Central memory CD4-positive, alpha-beta T cell (primary cell): ENCODE measurements at places on chromosomes 3 and 15.

DNA sequence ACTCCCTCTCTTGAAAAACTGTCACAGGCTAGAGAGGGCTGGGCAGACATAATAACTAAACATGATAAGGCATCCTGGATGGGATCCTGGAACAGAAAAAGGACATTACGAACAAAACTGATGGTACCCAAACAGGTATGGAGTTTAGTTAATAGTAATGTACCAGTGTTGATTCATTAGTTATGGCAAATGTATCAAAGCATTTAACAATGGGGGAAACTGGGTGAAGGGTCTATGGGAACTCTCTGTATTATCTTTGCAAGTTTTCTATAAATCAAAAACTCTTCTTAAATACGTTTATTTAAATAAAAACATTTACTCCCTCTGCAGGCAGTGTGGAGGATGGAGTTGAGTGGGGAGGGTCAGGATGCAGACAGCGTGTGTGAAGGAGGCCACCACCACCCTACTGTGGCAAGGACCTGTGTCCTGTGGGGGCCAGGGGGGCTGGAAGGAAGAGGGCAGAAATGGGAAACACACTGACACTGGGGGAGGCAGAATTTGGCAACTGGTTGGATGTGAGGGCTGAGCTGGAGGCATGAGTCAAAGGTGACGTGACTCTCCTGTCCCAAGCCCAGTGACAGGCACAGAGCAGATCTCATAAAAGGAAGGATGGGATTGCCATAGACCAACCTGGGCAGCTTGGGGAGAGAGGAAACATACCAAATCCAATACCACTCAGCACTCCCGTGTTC is 59.6 kb upstream of the ITGA11 start:
- DNase-seq, result no peak

- no peak for DNase-seq
Observed at GRCh38 chr15:91291673-91292072, 191.6 kb downstream of the SV2B start.

DNA sequence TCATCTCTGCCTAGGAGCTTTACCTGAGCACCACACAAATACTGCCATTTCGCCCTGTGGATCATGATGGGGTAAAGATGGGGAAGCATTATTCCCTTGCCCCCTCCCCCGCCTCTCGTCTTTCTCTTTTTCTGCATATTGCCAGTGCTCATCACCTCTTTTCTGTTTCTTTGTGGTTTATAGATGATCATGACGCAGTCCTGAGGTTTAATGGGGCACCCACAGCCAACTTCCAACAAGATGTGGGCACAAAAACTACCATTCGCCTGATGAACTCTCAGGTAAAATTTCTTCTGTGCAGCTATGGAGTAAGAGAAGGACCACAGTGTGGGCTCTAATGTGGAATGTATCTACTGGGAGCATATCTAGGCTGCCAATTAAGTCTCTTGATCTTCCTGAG is 88.2 kb downstream of the RPL39L start:
- no peak for DNase-seq

DNA sequence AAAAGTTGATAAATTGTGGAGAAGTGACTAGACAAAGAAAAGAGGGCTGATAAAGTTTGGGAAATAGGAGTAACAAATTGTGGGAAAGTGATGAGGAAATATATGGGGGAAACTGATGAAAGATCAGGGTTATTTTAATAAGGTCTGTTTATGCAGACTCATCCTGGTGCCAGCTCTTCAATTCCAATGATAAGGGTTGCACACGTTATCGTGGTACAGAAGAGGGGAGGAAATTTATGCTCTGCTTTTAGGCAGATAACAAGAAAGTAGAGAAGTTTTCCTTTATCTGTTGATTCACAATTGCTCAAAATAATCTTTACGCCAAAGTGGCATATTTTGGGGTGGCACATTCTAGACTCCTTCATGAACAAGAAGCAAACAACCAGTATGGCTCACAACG is 32.1 kb upstream of the LIPC start:
- DNase-seq, result no peak

- DNase-seq, result no peak
Observed at GRCh38 chr3:120855665-120856437, 52.2 kb upstream of the STXBP5L start.

DNA sequence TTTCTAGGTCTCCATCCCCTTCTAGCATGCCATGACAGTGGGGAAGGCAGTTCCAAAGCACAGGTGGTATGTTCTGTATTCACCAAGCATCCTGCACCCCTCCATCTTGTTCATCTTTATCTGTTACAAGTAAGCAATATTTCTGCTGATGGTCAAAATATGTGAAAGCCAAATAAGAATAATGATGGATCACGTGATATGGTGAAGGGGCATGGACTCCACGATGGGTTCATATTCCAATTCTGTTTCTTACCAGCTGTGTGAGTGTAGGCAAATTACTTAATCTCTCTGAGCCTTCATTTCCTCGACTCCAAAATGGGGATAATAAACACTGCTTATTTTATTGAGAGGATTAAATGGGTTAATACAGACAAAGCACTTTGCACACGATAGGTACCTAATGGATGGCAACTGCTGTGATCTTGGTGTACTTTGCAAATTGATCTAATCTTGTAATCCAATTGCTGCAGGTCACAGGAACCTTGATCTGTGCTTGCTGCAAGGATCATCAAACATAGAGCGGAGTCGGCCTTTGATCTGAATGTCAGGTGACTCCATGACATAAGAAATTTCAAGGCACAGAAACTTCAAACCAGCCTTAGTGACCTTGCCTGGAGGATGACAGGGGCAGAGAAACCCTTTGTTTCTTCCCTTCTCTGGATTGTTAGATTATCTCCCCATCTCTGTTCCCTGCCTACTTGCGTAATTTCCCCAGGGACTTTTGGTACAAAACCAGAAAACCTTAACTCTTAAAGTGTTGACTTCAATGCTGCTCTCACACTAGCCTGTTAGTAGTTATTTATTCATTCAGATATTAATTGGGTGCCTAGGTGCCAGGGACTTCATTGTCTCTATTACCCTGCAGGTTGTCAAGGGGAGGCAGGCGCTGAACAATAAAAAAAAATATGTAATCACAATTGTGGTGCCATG is 25.8 kb downstream of the SIAH2 start:
- DNase-seq, result peak; percentile 19

DNA sequence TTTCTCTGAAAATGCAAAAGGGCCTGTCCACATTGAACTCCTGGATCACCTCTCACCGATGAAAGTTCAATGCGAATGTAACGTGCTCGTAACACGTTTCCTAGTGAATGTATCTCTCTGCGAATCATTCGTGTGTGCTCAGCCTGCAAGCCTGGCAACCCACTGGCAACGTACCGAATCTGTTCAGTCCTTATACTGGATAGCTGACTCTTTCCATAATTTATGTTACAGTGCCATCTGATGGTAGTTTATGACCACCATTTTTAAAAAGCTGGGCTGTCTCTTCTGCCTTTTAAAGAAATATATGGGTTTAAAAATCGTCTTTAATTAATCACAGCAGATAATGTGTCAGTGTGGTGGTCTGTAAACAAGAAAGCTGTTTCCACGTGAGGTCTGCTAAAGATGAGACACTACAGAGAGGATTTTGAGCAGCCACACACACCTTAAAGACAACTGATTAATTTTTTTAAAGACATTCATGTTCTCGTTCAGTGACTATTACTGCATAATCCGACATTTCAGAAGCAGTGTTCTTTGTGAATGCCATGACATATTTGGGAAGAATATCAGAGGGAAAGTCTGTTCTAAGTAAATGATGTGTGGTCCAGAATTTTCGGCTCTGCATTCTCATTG is 69.4 kb upstream of the FOXP1 start:
- DNase-seq, result no peak
